ENCODE measurements at places on chromosomes 12 and 14. TPM values are rescaled to one million over a fixed set of nuclear protein-coding genes. Genes with fewer than 3 reads are reported as not detected.

The MIPOL1 gene
- 5.9 TPM for total RNA-seq

The HRK gene
- total RNA-seq: under 0.01 TPM

The MGP gene
- 47.7 TPM for total RNA-seq

The NGDN gene
- 51.4 TPM for total RNA-seq

The RNASE11 gene
- total RNA-seq: not detected

The FAM186B gene
- 0.28 TPM for total RNA-seq

The MARS1 gene
- 81.5 TPM for total RNA-seq

The BCL11B gene
- total RNA-seq: not detected

The TMED10 gene
- total RNA-seq: 224 TPM

The KERA gene
- not detected for total RNA-seq

The ADGRD1 gene
- total RNA-seq: 1.1 TPM

The PITPNM2 gene
- total RNA-seq: 2.0 TPM

The RXYLT1 gene
- 17.8 TPM for total RNA-seq

The RCOR1 gene
- 10.4 TPM for total RNA-seq

The TAS2R42 gene
- total RNA-seq: not detected

The AMN gene
- 0.56 TPM for total RNA-seq

The FAIM2 gene
- total RNA-seq: 1.7 TPM

The MMP14 gene
- total RNA-seq: 383 TPM

The PPTC7 gene
- 5.6 TPM for total RNA-seq

The CDH24 gene
- total RNA-seq: 10.2 TPM

The NELL2 gene
- total RNA-seq: not detected

The ANP32D gene
- total RNA-seq: not detected

The SYNDIG1L gene
- under 0.01 TPM for total RNA-seq

The GUCY2C gene
- total RNA-seq: not detected

The TMEM106C gene
- 139 TPM for total RNA-seq

The TAS2R19 gene
- 7.3 TPM for total RNA-seq

The CCNT1 gene
- total RNA-seq: 31.4 TPM
